ENCODE measurements at places on chromosomes 13 and 19. TPM values are rescaled to one million over a fixed set of nuclear protein-coding genes. Genes with fewer than 3 reads are reported as not detected.

FPR1 gene
- total RNA-seq, result not detected

ZNF44 gene
- 8.0 TPM for total RNA-seq

PNMA8A gene
- total RNA-seq, result 3.2 TPM

KLK4 gene
- not detected for total RNA-seq

SIGLEC11 gene
- total RNA-seq, result not detected

SIGLECL1 gene
- total RNA-seq, result not detected

PSG11 gene
- total RNA-seq, result not detected

FCER2 gene
- not detected for total RNA-seq

COL5A3 gene
- total RNA-seq, result 138 TPM

ZNF208 gene
- 0.33 TPM for total RNA-seq

F2RL3 gene
- 0.07 TPM for total RNA-seq

DIAPH3 gene
- total RNA-seq, result 4.7 TPM

CEACAM7 gene
- total RNA-seq, result not detected

GADD45GIP1 gene
- total RNA-seq, result 9.5 TPM

ZNF418 gene
- 6.2 TPM for total RNA-seq

IGFL2 gene
- total RNA-seq, result 0.13 TPM

PRR36 gene
- total RNA-seq, result not detected

DAND5 gene
- 0.13 TPM for total RNA-seq

TMIGD2 gene
- total RNA-seq, result not detected
